IPS-NIHi11 (cell line): ENCODE measurements at places on chromosomes 4 and X.

- no peak for DNase-seq
Observed at GRCh38 chr4:5921981-5922380, 29.1 kb upstream of the CRMP1 start.

- no peak for DNase-seq
Observed at GRCh38 chr4:142098380-142098779, 462.0 kb downstream of the IL15 start.

DNA sequence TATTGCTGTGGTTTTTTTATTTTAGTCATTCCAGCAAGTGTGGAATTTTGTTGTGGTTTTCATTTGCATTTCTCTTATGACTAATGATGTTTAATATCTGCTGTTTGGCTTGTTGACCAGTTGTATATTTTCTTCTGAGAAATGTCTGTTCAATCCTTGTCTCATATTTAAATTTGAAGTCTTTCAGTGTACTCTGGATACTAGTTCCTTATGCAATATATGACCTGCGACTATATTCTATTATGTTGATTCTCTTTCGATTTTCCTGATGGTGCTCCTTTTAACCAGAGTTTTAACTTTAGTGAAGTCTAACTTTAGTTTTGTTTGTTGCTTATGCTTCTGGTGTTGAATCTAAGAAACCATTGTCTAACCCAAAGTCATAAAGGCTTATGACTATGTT is 1528.0 kb downstream of the TECRL start:
- DNase-seq, result no peak

DNA sequence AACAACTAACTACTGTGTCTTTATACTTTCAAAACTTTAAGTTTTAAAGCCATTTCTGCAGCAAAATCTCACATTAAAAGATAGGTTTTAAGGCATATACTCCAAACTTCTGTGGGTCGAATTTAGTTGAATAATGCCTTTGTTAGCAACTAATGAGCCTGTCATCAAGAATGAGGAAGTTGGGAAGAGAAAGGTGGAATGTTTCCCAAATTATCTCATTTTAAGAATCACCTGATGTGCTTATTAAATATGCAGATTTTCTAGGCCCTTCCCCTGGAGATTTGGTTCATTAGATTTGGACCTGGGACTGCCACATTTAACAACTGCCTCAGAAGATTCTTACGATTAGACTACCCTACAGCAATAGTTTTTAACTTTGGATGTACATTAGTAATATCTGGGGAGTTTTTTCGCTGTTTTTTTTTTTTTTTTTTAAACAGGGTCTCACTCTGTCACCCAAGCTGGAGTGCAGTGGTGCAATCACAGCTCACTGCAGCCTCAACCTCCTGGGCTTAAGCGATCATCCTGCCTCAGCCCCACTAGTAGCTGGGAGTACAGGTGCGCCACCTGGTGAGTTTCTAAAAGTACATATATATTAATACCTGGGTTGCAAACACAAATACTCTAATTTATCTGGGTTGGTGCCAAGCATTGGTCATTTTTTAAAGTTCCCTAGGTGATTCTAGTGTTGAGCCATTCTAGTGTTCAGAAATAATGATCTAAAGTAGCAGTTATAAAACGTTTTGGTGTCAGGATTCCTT is 16.1 kb upstream of the TASL start:
- DNase-seq, result no peak

- no peak for DNase-seq
Observed at GRCh38 chr4:185716141-185716551, 95.8 kb downstream of the SORBS2 start.

- no peak for DNase-seq
Observed at GRCh38 chrX:50103176-50103575, 97.6 kb downstream of the AKAP4 start.

DNA sequence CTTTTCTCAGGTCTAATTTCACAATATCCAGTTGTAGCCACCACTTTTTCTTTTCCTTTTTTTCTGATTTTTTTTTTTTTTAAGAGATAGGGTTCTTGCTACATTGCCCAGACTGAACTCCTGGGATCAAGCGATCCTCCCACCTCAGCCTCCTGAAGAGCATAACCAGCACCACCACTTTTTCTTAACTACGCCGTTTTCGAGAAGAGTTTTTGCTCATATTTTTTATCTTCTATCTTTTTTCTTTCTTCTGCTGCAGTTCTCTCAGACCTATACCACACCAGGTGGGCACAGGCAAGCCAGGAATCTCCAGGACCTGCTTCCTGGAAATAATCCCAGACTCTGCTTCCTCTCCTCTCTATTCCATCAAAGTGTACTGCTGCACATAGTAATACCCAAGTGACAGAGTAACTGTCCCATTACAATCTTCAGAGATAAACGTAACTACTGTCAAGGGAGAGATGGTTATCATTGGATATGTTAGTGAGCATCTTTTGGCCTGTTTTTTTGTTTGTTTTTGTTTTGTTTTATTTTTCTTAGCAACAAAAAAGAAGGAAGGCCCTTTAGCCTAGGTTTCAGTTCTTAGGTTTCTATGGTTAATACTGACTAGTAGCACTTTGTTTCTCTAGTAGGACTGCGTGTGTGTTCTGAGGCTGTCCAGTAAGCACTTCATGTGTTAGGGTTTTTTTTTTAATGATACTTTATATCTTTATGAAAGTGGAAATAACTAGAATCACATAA is 59.2 kb upstream of the TXK start:
- DNase-seq, result no peak

DNA sequence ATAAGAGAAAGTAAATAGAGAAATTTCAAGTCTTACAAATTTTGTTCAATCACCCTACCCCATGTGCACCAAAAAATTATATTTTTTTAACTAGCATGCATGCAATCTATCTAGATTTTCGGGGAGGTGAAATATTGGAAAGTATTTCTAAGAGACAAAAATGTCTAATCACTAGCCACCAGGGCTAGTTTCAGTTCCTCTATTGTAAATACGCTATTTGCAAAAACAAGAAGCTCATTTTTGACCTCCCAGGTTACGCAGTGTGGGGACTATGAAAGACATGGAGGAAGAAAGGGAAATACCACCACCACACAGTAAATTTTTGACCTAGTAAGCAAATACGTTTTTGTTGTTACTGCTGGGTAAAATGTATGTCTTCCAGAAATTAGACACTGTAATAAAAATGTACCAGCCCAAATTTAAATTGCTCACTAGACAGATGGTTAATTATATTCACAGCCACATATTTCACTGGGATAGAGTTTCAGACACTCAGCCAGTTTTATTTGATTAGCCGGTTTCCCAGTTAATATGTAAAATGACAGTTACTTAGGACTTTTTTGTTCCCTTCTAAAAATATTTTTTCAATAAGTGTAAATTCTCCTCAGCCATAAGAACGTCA is 2.2 kb downstream of the NEXMIF start:
- no peak for DNase-seq

DNA sequence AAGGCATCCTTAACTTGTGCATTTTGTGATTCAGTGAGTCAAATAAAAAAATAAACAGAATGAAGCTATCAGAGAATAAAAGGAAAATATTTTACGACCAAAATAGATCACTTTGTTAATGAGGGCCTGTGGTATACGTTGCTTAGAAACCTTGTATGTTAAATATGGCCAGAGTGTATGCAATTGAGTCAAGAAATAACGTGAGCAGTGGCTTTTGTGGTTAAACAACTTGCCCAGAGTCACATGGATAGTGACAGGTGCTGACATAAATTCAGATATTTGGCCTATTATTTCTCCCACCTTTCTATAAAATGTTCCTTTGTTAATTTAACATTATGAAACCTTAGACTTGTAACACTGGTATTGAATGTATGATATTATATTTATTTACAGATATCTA is 393.4 kb downstream of the PABPC4L start:
- no peak for DNase-seq

DNA sequence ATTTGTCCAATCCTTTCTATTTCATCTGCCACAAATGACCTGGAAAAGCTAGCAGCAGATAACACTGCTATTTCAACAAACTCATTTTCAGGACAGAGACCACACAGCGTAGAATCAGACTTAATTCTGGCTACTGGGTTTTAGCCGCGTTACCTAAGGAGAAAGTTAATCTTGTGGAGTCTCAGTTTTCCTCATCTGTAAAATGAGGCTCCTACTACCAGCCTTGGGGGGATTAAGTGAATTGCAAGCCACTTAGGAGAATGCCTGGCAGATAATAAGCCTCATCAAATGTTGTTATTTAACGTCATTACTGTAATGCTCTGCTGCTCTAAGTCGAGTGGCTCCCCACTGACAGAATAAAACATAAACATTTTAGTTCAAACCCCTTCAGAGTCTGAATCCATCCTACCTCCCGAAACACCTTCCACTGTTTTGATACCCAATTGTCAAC is 1.4 kb downstream of the CCNI start:
- no peak for DNase-seq

DNA sequence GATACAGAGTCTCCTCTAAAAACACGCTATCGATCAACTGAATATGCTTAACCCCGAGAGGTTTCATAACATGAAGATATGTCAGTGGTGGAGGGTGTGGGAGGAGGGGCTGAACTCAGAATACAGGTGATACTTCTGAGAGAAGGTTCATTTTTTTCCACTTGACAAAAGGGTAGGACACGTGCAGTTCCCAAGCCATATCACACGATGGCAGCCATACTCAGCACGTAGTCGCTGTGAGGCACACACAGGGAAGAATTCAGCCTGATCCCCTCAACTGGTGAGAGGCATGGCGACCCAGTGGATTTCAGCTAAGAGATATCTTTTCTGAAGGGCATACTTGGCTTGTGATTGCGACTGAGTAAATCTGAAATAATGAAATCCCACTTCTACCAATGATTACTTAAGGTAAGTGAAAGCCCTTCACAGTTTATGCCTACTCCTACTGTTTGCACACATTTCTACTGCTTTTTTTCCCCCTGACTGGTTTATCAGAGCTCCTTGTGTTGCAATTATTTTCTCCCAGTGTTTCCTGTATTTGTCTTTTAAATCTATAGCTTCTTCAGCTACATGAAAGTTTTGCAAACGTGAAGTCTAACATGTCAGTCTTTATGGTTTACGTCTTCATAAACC is 133.1 kb downstream of the CORIN start:
- peak; percentile 46 for DNase-seq

GRCh38 chr4:137414802-137415201 is 117.5 kb downstream of the PCDH18 start:
- no peak for DNase-seq

- DNase-seq, result peak; percentile 82
Observed at GRCh38 chrX:20266810-20267606, at the start of gene RPS6KA3. Gene RPS6KA3 (minus strand): TSS chrX:20266909. CDS start chrX:20266632, 277 bp downstream.

DNA sequence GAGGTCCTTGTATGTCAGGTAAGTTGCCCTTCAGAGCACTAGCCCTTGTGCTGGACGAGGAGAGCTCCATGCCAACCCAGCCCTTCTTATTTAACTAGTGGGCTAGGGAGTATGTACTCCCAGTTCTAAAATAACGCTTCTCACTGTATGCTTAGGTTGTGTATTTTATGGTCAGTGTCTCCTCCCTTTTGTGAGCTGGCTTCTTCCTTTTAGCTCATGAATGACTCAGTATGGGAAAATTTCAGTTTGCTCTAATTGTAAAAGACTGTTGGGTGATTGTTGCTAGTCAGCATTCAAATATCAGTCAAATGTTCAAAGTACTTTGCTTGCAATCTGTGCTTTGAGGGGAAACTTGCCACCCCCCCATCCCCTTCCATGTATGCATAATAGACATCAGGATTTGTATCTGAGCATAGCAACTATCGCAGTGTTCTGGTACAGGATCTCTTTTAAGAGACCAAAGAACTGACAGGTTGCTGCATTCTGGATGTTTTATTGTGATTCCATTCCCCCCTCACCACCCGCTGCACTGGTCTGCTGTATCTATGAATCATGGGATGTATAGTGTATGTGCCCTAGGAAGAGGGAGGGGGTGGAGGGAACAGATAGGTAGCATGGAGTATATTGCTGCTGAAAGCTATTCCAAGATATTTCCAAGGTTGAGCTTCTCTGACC is 34.7 kb downstream of the DLG3 start:
- DNase-seq, result no peak

GRCh38 chrX:137574102-137574783 is 8.3 kb downstream of the ZIC3 start:
- peak; percentile 39 for DNase-seq

DNA sequence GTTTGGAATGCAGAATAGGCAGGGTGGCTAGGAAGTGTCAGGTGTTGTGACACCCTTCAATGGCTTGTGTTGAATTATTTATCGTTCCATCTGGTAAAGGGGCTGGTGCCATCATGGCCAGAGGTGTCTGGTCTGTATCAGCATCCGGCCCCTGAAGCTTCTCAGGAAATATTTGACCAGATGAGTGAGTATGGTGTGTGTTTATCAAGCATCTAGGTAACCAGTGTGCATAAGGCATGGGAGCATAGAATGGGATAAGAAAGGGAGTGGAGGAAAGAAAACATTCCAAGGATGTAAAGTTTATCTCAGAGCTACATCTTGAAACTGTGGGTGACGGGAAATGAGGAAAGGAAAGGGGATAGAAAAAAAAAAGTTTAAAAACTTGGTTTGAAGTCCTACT is 109.4 kb downstream of the KLHL4 start:
- DNase-seq, result no peak

GRCh38 chr4:14294611-14295010 is 667.1 kb upstream of the BOD1L1 start:
- DNase-seq, result no peak

DNA sequence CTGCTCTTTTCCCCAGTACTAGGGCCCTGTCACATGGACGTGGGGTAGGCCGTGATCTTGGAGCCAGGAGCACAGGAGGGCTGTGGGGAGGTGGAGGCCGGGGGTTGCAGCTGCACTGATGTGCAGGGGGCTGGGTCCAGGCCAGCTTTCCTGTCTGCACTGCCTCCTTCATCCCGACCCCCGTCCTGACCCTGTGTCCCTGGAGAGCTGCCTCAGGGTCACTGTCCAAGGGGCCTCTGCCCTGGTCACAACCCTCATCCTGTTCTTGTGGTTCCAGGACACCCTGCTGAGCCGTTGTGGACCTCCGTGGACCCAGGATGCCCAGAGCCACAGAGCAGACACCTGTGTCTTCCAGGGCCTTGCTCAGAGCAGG is 91.7 kb upstream of the ADRA2C start:
- no peak for DNase-seq

- DNase-seq, result no peak
Observed at GRCh38 chr4:168538632-168539031, 41.8 kb downstream of the PALLD start.

- DNase-seq, result no peak
Observed at GRCh38 chr4:10730590-10730989, 46.0 kb upstream of the CLNK start.

DNA sequence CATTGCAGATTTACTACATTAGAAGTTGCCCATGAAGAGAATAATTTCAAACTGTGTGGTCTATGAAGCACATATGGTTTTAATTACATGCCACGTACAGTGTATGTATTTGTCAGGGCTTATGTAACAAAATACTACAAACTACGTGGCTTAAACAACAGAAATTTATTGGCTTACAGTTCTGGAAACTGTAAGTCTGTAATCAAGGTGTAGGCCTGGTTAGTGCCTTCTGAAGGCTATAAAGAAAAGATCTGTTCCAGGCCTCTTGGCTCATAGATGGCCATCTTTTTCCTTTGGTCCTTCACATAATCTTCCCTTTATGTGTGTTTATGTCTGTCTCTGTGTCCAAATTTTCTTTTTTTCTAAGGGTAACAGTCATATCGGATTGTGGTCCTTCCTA is 1160.2 kb downstream of the FAM133A start:
- no peak for DNase-seq
